ENCODE measurements at places on chromosomes 13 and 19.

DNA sequence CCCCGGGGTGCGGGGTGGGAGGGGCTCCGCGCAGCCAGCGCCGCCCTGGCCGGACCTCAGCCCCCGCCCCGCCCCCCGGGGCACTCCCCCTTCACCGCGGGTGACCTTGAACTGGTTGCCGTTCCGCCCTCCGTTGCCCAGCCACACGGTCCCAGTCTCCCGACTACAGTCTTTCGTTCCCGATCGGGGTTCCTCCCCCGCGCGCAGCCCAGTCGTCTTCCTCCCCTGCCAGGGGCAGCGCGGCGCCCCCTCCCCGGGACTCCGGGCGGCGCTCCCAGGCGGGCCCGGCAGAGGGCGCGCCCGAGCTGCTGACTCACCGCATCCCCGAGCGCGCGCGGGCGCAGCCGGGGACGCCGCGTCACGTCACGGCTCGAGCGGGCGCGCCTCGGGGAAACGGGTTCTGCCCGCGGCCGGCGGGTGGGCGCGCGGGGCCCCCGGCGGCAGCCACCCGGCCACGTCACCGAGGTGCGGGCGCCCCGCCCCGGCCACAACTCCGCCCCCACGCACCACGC, 459 bp downstream of the MIDN start:
- DNase-seq: peak; percentile 69

GRCh38 chr13:67421475-67421874, 191.3 kb upstream of the PCDH9 start:
- no peak for DNase-seq

- no peak for DNase-seq
Measured at GRCh38 chr13:40626561-40626960, 39.9 kb downstream of the FOXO1 start.

DNA sequence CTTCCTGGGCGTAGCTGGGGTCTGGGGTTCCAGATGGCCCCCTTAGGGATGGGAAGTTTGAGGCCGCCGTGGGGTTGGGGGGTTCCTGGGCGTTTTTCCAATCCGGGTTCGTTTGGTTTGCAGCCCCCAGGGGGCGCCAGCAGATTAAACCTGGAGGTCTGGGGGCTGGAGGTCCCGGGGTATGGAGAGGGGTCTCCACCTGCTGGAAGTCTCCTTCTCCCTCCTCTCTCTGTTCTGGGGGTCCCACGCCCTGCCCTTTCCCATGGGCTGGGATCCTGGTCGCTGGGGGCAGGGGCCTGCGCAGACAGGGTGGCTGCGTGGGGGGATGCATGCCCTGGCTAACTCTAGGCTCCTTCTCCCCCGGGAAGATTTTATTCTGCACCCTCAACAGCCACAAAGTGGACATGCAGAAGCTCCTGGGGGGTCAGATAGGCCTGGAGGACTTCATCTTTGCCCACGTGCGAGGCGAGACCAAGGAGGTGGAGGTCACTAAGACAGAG, 899 bp downstream of the GIPC3 start:
- no peak for DNase-seq

GRCh38 chr13:53411463-53411862, 382.9 kb downstream of the OLFM4 start:
- no peak for DNase-seq

GRCh38 chr19:15286688-15287365, 45.5 kb downstream of the BRD4 start:
- DNase-seq: no peak

GRCh38 chr13:99041337-99041736, 63.5 kb upstream of the DOCK9 start:
- no peak for DNase-seq

- DNase-seq: no peak
Measured at GRCh38 chr19:29527500-29528328, 1.9 kb downstream of the VSTM2B start.

GRCh38 chr13:90545070-90545840, 802.2 kb upstream of the MIR17HG start:
- no peak for DNase-seq

GRCh38 chr19:39924389-39924788, 10.0 kb downstream of the FCGBP start:
- DNase-seq: no peak

Data from activated CD4-positive, alpha-beta T cell treated with anti-CD3 and anti-CD28 coated beads, Interleukin-2, amount 50 U/mL, for 24 hours (primary cell).